ENCODE measurements at places on chromosomes 7 and 10. TPM values are rescaled to one million over a fixed set of nuclear protein-coding genes. Genes with fewer than 3 reads are reported as not detected.

FZD8 gene
- 7.2 TPM for total RNA-seq

ANKRD61 gene
- 0.75 TPM for total RNA-seq

PRXL2A gene
- total RNA-seq, result 42.7 TPM

CPA2 gene
- total RNA-seq, result 0.09 TPM

IMPDH1 gene
- total RNA-seq, result 77.5 TPM

PSMC2 gene
- 150 TPM for total RNA-seq

CCDC3 gene
- total RNA-seq, result 1.2 TPM

PCBD1 gene
- 267 TPM for total RNA-seq

CALML5 gene
- not detected for total RNA-seq

ZNF248 gene
- 4.5 TPM for total RNA-seq

PRPS1L1 gene
- not detected for total RNA-seq

NODAL gene
- total RNA-seq, result not detected

NACAD gene
- 0.22 TPM for total RNA-seq

NXPH1 gene
- not detected for total RNA-seq

TDRD1 gene
- not detected for total RNA-seq

C7orf33 gene
- total RNA-seq, result not detected

LIPM gene
- not detected for total RNA-seq

PDE6C gene
- not detected for total RNA-seq

BMPR1A gene
- total RNA-seq, result 23.5 TPM

DMBT1 gene
- 0.08 TPM for total RNA-seq

IPMK gene
- total RNA-seq, result 3.2 TPM

PAXIP1 gene
- 13.1 TPM for total RNA-seq

MMD2 gene
- total RNA-seq, result not detected

CPXM2 gene
- not detected for total RNA-seq

SNCG gene
- total RNA-seq, result 14.6 TPM

CASP2 gene
- 19.0 TPM for total RNA-seq

NEUROG3 gene
- total RNA-seq, result not detected

TRUB1 gene
- 12.9 TPM for total RNA-seq

KLF6 gene
- total RNA-seq, result 105 TPM

TBX20 gene
- total RNA-seq, result 2.1 TPM

KLHL7 gene
- 23.8 TPM for total RNA-seq

KCP gene
- 0.25 TPM for total RNA-seq

MUC12 gene
- total RNA-seq, result 20.6 TPM

TACC2 gene
- total RNA-seq, result 83.1 TPM

TPK1 gene
- total RNA-seq, result 2.6 TPM

MBL2 gene
- not detected for total RNA-seq

C10orf62 gene
- not detected for total RNA-seq

HOGA1 gene
- 0.76 TPM for total RNA-seq

HGF gene
- 0.01 TPM for total RNA-seq

GIMAP2 gene
- total RNA-seq, result not detected

CYP3A7 gene
- total RNA-seq, result not detected

Data from A549 treated with CORT108297 at 1 μM for 4 hours (cell line).